ENCODE measurements at places on chromosomes 6 and 20.

DNA sequence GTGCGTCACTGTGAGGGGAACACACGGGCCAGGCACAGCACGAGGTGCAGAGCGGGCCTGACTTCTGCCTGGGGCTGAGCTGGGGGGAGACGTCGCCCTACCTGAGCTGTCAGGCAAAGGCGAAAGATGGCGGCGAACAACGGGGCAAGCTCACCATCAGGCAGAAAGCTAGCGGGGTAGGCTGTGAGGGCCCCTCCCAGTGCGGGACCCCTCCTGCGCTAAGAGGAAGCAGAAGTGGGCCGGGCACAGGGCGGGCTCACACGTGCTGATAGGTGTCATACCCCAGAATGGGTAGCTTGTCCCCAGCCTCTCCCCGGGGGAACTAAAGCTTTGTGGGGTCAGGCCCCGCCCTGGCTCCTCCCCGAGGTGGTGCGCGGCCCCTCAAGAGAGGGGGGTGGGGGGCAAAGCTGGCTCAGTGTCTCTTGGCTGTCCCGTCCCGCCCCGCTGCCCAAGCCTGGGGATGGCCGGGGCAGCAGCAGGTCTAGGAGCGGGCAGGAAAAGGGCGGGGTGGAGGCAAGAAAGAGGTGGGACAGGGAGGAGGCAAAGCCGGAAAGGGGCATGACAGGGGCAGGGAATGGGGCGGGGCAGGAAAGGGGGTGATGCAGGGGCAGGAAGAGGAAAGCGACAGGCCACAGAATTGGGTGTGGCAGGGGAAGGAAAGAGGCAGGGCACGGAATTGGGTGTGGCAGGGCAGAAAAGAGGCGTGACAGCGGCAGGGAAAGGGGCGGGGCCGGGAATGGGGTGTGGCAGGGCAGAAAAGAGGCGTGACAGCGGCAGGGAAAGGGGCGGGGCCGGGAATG is 14.7 kb downstream of the UCKL1 start:
- DNase-seq, result no peak

- DNase-seq, result no peak
Measured at GRCh38 chr20:51634257-51634656, 91.7 kb upstream of the NFATC2 start.

- no peak for DNase-seq
Measured at GRCh38 chr20:582204-582603, 27.9 kb downstream of the TCF15 start.

- DNase-seq, result no peak
Measured at GRCh38 chr20:43901296-43901695, 13.4 kb upstream of the TOX2 start.

GRCh38 chr20:55488593-55488992 is 516.7 kb downstream of the CBLN4 start:
- DNase-seq, result no peak

- no peak for DNase-seq
Measured at GRCh38 chr6:135390458-135390857, 107.1 kb downstream of the AHI1 start.

DNA sequence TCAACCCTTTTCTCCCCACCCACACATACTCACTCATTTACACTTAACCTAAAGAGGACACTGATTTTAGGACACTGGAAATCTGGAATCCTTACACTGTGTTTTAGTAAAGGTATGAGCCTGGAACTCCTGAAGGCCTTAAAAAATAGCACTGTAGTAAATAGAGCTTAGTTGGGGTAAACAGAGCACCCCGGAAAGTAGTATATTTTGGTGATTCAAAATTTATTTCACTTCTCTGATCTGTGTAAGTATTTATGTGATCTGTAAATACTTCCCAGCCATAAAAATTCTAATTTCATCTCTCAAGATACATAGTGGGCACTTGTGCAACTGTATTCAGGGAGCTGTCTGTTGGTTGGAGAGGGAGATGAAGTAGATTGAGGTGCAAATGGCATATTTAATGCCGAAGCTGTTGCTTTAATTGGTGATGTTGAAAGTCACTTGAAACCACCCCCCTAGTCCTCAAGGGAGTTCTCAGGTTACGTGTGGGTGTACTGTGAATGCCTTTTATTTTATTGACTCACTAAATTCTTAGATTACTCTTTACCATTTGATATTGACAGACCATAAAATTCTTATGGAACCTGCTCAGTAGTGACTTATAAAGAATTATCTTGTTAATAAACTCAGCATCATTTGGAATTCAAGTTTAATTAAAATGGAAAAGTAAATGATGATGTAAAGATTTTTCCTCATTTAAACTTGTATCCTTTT is 154.9 kb downstream of the SOX4 start:
- DNase-seq, result no peak

GRCh38 chr20:57849121-57849520 is 139.3 kb upstream of the PMEPA1 start:
- DNase-seq, result no peak

GRCh38 chr6:151402228-151402627 is 10.9 kb upstream of the ZBTB2 start:
- DNase-seq, result no peak

DNA sequence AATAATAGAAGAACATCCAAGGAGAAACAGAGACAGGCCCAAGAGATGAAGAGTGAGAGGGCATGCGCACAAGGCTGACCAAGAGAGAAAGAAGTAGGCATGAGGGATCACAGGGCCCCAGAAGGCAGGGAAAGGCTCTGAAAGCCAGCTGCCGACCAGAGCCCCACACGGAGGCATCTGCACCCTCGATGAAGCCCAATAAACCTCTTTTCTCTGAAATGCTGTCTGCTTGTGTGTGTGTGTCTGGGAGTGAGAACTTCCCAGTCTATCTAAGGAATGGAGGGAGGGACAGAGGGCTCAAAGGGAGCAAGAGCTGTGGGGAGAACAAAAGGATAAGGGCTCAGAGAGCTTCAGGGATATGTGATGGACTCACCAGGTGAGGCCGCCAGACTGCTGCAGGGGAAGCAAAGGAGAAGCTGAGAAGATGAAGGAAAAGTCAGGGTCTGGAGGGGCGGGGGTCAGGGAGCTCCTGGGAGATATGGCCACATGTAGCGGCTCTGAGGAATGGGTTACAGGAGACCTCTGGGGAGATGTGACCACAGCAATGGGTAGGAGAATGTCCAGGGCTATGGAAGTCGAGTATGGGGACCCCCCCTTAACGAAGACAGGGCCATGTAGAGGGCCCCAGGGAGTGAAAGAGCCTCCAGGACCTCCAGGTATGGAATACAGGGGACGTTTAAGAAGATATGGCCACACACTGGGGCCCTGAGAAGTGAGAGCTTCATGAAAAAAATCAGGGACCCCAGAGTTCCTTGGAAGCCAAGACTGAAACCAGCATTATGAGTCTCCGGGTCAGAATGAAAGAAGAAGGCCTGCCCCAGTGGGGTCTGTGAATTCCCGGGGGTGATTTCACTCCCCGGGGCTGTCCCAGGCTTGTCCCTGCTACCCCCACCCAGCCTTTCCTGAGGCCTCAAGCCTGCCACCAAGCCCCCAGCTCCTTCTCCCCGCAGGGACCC is 981 bp upstream of the TNF start:
- no peak for DNase-seq

Measured in HCT116 (cell line).